ENCODE measurements at places on chromosomes 12 and 14. TPM values are rescaled to one million over a fixed set of nuclear protein-coding genes. Genes with fewer than 3 reads are reported as not detected.

Gene NRIP2
- total RNA-seq = not detected

Gene GOLGA3
- total RNA-seq = 130 TPM

DNA sequence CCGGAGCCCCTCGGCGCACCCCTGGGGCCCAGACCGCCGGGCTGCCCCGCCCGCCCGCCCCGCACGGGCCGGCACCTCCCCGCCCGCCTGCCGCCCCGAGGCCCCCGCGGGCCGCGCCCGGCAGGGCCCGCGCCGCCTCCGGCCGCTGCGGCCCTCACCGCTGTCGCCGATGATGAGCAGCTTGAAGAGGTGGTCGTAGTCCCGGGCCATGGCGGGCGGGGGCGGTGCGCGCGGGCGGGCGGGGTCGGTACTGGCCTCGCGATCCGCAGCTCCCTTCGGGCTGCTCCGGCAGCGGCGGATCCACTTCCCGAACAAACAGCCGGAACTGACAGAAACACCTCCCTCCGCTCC is at the start of gene RAB35:
RAB35 (minus strand) TSS at position 313 of the 351 bp plus-strand sequence; CDS start at position 210, 103 bp downstream.
- no peak for DNase-seq

- DNase-seq = no peak
These were observed 413.5 kb upstream of the STXBP6 start for GRCh38 chr14:25463480-25463879.
